ENCODE measurements at places on chromosomes 6 and 20.

GRCh38 chr6:165695722-165696515 is 32.9 kb upstream of the PDE10A start:
- no peak for DNase-seq

DNA sequence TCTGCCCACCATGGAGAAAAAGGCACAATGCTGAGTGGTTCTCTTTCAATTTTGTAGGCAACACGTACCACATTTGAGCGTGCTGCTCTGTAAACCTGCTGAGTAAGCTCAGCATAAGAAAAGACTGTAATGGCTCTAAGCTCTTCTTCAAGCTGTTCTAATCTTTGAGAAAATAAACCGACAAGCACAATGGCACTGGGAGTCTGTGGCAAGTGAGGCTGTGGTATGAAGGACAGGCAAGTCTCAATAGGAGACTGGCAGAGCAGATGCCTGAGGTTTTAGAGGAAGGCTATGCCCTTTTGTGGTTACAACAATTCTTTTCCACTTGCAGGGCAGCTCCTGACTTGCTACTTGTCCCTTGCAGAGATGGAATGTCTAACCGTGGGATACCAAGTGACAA is 136.7 kb upstream of the EXOC2 start:
- DNase-seq = no peak

GRCh38 chr6:81511423-81511822 is 241.1 kb downstream of the TENT5A start:
- DNase-seq = no peak

GRCh38 chr6:46521464-46521971 is 30.3 kb upstream of the RCAN2 start:
- no peak for DNase-seq

- DNase-seq = no peak
These were observed 53.2 kb upstream of the SLCO4A1 start for GRCh38 chr20:62589150-62589498.

- no peak for DNase-seq
These were observed 16.3 kb downstream of the CCDC167 start for GRCh38 chr6:37483252-37483901.

DNA sequence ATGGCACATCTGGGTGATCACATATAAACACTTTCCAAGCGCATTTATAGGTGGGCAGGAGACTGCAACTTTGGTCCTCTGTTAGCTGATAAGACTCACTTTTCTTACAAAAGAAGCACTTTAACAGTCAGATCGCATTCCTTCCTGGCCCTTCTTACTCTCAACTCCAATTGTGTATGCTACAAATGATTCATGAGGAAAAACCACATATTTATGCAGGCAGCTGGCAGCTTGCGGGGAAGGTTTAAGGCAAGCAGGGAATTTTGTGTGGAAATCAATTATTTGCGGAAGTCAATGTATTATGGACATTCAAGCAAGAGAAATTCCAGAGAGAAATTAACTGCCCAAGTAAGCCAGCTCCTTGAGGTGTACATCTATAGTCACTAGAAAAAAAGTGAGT is 194.0 kb downstream of the PKHD1 start:
- no peak for DNase-seq

DNA sequence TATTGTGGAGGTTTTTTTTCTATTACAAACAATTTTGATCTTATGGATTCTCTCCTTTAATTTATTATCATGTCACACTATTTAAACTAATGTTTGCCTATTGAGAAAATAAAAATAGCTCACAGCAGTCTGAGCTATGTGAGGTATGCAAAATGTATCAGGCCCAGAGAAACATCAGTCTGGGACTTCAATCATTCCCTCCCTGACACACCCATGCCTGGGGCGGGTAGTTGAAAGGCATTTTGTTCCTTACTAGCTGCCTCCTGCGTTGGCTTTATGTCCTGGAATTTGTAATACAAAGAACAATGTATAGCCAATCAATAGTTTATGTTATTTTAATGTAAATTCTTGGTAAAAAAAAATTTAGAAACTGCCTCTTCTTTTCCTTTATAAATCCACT is 403.3 kb downstream of the EPM2A start:
- DNase-seq = no peak

DNA sequence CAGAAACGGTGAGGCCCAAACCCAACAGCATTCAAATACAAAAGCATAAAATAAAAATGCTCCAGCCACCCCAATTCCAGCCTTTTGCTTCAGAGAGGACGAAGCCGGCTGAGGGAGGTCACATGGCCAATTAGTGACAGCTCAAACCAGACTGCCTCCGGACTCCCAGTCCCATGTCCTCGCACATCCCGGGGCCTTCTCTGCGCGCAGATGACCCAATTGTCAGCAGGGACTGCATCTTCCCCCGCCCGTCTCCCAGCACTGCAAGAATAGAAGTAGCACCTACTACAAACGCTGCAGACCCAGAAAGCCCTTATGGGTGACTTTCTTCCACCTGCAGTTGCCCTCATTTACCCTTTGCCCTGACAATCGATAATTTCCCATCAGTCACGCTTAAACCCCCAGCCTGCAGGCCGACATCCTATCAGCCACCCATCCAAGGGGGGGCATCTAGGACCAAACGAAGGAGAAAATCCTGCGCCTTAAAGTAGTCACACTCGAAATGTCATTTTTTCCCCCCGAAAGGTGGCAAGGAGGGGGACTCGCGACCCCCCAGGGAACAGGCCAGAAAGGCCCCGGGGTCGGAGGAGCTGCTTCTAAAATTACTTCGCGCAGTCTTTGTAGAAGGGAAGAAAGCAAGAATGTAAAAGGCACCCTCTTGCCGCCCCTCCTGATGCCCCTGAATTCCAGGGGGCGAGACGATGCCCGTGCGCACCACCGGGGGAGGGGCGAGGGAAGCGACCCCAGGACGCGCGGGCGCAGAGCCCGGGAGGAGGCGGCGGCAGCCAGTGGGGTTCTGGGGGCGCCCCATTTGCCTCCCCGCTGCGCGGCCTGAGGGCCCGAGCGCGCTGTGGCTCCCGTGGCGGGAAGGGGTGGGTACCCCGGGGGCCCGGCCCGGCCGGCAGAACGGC is 792 bp downstream of the SLC23A2 start:
- DNase-seq = peak; percentile 12

- DNase-seq = no peak
These were observed 761 bp upstream of the NR2E1 start for GRCh38 chr6:108164815-108165706.

DNA sequence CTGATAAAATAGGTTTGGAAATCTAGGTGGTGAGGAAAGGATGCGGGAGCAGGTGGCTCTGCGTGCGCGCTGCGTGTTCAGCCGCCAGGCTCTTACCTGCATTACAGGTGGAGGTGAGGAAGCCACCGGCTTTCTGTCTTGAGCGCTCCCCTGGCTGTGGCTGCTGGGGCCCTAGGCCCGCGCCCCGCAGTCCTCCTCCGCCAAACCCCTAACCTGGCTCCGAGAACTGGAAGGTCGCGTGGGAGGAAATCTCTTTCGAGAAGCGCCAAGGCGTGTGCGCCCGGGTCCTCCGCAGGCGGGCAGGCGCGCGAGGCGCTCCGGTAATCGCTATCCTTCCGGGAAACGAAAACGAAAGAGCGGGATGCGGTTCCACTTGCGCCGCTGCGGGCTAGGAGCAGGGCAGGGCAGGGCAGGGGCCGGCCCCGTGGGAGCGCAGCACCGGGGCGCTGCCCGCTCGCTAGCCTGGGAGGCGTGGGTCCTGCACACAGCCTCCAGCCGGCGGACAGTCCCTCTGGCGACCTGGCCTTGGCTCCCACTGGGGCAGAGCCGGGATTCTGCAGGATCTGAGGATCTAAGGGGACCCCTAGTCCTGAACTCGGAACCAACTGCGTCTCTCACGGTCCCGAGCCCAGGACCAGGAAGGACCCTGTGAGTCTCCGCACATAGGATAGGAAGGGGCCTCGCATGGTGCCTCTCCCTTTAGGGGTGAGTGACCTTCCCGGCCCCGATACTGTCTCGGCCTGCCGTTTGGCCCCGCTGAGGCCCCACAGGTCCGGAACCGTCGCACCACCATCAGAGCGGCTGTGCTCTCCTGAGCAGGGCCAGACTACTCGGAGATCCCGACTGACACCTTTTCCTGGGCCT is at the start of gene ETV7:
Gene ETV7 (minus strand): TSS at position 230 of the 864 bp plus-strand sequence. CDS start 128 bp downstream, at position 102.
- DNase-seq = peak; percentile 76

DNA sequence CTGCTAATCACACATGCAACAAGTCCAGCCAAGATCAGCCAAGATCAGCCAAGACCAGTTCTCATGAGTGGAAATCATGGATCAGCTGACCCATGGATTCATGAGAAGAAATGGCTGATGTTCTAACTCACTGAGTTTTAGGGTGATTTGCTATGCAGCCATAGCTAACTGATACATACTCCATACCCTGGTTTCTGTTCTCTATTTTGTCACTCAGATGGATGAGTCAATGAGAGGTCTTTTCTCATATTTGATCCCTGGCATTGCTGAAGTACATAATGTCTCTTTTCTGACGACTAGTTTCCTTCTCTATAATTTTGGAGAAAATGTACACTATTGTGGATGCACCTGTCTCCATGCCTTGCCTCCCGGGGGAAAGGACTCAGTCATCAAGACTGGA is 118.4 kb upstream of the LY86 start:
- no peak for DNase-seq

DNA sequence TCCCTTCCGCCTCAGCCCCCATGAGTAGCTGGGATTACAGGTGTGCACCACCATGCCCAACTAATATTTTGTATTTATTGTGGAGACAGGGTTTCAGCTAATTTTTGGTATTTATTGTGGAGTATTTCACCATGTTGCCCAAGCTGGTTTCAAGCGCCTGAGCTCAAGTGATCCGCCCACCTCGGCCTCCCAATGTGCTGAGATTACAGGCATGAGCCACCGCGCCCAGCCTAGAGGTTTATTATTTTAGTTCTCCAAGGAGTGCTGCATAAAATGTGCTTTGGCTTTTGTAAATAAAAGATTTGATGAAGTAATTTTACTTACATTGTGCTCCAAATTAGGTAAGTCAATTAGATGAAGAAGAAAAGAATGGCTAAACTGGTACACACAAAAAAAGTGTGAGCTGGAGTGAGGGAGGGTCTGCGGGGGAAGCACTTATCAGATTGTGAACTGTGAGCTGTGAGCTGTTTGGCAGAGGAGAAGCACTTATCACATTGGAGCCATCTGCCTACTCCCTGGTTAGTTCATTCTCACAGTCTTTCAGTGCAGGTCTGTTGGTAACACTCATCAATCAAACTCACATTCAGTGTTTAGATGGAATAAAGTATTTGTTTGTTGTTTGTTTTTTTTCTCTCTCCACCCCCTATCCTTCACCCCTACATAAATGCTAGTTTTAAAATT is 398.0 kb downstream of the EPHA7 start:
- DNase-seq = no peak

DNA sequence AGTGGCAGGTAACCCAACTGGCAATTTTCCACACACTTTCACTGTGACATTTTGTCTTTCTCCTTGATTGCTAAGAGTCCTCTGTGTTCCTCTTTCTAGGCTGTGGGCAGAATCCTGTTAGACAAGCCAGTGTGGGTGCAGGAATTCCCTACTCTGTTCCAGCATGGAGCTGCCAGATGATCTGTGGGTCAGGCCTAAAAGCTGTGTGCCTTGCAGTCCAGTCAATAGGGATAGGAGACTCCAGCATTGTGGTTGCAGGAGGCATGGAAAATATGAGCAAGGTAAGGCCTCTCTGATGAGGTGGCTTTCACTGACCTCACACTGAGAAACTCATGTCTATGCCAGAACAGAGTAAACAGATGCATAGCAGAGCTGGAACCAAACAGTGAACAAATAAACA is 5.1 kb downstream of the ACAT2 start:
- DNase-seq = no peak

GRCh38 chr6:52962701-52963100 is 32.4 kb downstream of the GSTA4 start:
- no peak for DNase-seq

GRCh38 chr6:53803081-53803860 is 8.5 kb downstream of the LRRC1 start:
- DNase-seq = no peak

DNA sequence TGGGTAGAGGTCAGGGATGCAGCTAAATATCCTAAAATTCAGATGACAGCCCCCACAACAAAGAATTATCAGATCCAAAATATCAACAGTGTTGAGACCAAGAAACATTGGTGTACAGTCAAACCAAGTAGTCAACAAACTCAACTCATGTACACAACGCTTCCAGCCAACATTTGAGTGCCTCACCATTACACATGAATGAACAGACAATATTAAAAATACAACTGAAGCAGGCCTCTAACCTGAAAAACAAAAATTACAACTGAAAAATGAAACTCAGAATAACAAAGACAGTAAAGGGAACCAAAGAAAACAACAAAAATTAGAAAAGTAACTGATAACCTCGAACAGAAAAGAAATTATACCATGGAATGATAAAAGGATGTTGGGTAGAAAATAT is 46.2 kb downstream of the HACE1 start:
- DNase-seq = no peak

DNA sequence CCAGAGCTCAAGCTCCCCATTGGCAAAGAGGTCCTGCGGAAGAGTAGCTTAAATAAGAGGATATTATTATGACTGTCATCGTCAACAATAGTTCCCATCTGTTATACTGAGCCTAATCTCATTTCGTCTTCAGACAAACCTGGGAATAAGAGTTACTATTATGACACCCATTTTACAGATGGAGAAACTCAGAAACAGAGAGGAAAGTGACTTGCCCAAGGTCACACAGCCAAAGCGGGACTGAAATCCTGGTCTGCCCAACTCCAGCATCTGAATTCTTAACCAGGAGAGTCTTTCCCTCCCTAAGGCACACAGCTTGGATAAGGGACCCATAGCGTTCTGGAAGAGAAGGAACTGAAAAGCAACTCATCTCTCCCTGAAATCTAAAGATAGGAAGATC is 23.4 kb downstream of the PTGIS start:
- no peak for DNase-seq

GRCh38 chr6:71457929-71458328 is 169.3 kb downstream of the OGFRL1 start:
- DNase-seq = no peak

DNA sequence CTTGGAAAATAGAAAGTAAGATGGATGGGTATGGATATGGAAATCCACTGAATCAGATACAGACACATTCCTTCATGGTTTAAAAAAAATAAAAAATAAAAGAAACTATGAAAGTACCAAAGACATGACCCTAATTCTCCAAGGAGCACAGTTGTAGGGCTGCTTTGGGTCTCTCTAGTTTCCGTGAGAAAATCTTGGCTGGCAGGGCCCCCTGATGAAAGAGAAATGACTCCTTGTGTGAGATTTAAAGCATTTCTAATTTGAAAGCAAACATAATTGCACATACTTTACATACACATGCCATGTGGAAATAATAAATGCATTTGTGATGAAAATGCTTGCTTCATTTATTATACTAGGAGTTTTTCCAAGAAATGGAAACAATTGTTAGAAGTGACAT is 593.9 kb upstream of the BTBD3 start:
- DNase-seq = no peak

GRCh38 chr20:34324541-34324940 is 21.4 kb upstream of the AHCY start:
- no peak for DNase-seq

Measured in activated CD4-positive, alpha-beta T cell treated with anti-CD3 and anti-CD28 coated beads for 4 hours (primary cell).